ENCODE measurements at places on chromosomes 1 and 21.

DNA sequence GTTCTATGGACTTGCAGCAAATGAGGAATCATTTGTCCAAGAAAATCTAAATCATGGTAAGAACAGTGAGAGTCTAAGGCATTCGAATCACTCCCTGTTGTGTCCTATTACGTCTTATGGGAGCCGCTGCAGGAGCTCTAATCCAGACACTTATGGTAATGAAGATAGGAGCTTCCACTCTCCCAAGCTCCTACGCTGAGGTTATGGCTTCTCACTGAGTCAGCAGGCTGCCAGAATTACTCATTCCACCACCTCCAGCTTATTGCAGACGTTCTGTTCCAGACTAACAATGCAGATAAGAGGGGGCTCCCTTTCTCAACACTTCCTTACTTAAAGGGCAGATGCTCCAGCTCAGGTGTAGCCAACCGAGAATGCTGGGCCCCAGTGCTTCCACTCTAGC is 212.6 kb downstream of the GREM2 start:
- no peak for DNase-seq

GRCh38 chr1:84259376-84259775 is 42.1 kb upstream of the SAMD13 start:
- DNase-seq, result no peak

DNA sequence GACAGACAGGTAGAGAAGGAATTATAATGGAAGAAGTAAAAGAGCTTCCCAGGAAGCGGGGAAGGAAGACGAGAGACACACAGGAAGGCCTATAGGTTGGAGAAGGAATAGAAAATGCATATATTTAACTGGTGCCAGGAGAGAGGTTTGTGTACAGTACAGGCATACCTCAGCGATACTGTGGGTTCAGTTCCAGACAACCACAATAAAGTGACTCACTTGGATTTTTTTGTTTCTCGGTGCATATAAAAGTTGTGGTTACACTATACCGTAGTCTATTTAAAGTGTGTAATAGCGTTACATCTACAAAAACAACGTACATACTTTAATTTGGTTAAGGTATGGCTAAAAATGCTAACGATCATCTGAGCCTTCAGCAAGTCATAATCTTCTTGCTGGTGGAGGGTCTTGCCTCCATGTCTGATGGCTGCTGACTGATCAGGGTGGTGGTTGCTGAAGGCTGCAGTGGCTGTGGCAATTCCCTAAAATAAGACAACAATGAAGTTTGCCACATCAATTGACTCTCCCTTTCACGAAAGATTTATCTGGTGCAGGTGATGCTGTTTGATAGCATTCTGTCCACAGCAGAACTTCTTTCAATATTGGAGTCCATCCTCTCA is 16.0 kb downstream of the YARS1 start:
- no peak for DNase-seq

- DNase-seq, result no peak
Measured at GRCh38 chr1:6866825-6867224, 81.6 kb downstream of the CAMTA1 start.

DNA sequence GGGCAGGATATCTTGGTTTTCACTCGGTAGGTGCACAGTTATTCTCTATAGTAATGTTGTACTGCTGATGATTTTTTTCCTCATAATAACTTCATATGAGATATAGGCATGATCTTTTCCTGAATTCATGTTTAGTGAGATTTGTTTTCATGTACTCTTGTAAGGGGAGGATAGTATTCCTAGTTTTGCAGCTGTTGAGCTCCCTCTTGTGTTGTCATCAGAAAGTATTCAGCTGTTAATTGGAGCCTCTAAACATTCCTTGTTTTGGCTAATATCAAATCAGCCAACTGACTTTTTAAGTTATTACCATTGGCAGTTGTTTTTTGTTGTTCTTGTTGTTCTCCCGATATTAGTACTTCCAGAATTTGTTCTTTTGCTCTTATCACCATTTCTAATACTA is 24.4 kb downstream of the OR10R2 start:
- DNase-seq, result peak; percentile 12

GRCh38 chr21:44000360-44000759 is 11.7 kb upstream of the TRAPPC10 start:
- DNase-seq, result no peak

DNA sequence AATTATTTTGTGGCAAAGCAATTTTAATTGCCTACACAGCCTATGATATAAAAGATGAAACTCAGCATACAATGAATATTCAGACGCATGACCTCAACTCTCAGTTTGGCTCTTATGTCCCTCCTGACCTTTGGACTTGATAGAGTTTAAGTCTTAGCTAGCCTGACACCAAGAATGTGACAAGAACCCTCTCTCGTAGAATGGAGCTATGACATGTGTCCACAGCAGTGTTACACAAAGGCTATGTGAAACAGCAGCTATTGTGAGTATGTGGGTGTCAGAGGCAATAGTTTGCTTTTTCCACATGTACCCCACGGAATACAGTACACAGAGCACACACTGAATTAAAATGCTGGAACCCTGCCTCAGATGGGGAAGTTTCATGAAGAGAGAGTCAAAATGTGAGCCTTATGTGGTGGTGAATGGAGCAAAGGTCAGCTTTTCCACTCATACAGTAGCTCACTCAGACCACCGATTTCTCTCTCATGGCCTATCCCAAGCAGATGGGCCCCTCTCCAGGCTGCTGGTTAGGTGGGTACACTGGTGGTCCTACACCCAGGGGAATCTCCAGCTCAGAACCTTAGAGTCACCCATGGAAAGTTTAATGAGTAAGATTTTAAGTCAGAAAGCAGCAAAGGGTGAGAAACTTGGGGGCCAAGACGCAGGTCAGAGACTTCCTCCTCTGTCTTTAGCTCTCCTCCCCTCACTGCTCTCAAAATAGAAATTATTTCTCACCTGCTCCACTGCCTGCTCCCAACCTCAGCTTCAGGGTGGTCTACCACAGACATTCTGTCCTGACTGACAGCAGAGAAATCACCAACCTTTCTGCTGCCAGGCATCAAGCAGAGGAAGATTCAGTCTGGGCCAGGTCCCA is 10.1 kb upstream of the XCL2 start:
- no peak for DNase-seq
